Liver (tissue), 10 donors: ENCODE measurements at places on chromosomes 16 and 17. TPM values are rescaled to one million over a fixed set of nuclear protein-coding genes. Genes with fewer than 3 reads are reported as not detected.

DNA sequence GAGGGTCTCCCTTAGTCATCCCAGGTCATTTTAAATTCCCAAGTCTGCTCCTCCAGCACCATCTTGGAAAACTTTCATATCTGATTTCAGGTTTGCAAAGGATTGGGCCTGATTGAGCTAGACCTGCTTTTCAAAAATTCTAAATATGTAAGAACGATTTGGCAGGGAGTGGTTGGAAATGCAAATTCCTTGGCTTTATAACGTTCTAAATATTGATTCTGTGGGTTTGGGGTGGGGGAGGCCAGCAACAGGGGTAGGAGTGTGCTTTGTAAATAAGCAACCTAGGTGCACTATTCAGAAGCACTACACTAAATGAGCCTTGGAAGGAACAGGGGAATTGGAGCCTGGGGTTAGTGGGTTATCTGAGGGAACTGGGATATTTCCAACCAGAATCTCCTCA lies 47.9 kb downstream of the TMEM114 start:
- DNase-seq: no peak

- DNase-seq: peak; percentile 67
Observed at GRCh38 chr17:78133971-78134898, 3.7 kb downstream of the TMC8 start.

DNA sequence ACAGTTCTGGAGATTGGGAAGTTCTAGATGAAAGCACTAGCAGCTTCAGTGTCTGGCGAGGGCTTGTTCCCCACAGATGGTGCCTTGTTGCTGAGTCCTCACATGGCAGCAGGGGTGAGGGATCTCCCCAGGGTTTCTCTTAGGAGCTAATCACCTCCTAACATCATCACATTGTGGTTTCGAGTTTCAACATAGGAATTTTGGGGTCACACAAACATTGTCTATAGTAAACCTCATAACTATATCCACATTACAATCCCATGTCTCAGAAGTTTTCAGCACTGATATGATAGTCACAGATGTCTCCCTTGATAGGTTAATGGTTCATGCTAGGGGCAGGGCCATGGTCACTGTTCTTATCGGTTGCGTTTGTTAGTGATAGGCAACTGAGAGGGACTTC lies 13.8 kb downstream of the CLUAP1 start:
- DNase-seq: no peak

DNA sequence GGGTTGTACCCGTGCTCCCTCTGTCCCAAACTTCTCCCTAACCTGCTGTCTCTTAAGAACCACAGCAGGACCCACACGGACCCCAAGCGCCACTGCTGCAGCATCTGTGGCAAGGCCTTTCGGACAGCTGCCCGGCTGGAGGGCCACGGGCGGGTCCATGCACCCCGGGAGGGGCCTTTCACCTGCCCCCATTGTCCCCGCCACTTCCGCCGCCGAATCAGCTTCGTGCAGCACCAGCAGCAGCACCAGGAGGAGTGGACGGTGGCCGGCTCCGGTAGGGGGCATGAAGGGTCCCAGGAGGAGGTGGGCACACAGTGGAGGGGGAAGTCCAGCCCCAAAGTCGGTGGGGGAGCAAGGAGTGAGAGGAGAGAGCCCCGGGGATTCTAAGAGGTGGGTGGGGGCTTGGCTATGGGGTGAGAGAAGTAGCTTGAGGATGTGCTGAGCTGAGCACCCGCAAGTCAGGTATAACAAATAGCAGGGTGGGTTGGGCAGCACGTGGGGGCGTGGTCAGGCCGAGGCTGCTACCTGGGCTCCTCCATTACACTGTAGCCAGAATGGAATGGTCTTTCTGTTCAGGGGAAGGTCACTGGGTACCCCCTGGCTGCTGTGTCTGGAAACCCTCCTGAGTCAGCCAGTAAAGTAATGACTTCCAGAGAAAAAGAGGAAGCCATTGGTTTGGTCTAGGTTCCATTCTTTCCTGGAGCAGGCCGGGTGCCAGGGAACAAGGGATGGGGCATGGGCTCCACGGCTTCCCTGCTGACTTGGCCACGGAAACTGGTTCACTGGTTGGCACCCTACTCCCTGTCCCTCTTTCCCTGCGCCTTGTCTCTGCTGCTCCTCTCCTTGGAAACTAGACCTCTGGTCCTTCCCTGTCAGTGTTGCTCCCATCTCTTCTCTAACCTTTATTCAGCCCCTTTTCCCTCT lies 7.1 kb downstream of the PRSS53 start:
- no peak for DNase-seq

DNA sequence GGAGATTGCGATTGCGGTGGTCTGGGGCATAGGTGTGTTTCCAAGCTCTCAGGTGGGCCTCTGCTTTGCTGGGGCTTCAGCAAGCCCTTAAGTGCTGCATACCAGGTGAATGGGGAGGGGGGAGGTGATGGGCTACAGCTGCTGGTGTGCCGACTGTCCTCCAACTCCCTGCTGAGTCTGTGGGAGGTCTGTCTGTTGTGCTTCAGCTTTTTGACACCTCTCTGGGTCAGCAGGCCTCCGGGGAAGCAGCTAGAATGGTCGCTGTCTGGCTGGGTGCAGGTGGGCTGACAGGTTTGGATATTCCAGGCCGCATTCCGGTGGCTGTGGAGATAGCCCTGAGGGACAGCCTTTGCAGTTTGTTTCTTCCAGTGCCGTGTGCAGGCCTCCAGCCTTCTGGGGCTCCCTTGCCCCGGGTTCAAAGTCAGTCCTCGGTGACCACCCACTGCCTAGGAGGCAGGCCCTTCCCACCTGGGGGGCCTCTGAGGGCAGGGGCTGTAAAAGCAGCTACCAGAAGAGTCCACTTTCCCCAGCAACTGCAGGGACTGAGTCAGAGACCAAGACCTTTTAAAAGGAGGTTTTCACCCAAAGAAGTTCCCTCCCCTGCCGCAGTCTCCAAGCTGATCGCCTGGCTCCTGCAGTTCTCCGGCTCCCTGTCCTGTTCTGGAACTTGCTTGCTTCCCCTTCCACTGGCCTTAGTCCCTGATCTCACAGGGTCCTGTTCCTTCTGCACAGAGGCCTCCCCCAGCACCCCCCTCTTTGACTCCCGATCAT lies 2.0 kb upstream of the TTYH2 start:
- no peak for DNase-seq

DNA sequence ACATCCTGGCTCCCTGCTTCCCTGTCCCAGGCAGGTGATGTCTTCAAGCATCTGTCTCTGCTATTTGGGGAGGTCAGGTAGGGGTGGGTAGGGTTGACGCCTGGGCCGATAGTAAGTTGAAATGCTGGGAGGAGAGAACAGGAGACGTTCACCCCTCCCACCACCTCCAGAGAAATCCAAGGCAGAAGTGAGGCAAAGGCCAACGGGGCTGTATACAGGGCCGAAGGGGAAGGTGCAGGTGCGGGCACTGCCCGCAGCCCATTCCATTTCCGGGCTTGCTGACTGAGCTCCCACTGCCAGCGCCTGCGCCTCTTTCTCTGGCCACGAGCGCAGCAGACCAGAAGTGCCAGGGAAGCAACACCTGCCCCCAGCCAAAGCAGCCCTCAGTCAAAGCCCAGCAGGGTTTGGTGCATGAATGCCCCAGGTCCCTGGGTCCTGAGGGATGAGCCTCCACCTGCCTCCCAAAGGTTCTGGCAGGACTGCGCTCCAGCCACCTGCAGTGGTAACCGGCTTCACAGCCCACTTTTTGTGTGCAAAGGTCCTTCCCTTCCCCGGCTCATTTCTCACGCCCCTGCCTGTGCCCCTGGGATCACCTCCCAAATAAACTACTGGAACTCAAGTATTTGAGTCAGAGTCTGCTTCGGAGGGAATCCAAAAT lies 127.6 kb upstream of the TNRC6C start:
- DNase-seq: no peak

- no peak for DNase-seq
Observed at GRCh38 chr16:76729525-76729924, 452.3 kb downstream of the CNTNAP4 start.

- DNase-seq: no peak
Observed at GRCh38 chr17:18949566-18949965, 2.4 kb upstream of the SLC5A10 start.

DNA sequence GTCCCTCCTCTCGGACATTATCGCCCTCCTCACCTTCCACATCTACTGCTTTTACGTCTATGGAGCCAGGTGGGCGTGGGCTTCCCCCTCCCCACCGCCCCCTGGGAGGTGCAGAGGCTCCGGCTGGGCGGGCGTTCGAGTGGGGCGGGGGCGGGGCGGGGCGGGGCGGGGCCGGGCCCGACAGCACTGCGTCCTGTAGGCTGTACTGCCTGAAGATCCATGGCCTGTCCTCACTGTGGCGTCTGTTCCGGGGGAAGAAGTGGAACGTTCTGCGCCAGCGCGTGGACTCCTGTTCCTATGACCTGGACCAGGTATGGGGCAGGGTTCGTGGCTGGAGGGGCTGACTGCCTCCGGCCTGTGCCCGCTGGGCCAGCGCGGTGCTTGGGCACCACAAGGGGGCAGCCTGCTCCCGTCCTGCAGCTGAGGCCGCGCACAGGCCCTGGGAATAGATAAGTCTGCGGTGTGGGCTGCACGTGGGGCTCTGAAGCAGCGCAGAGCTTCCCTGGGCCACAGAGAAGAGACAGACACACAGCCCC lies 9.2 kb downstream of the PIGQ start:
- DNase-seq: peak; percentile 80

DNA sequence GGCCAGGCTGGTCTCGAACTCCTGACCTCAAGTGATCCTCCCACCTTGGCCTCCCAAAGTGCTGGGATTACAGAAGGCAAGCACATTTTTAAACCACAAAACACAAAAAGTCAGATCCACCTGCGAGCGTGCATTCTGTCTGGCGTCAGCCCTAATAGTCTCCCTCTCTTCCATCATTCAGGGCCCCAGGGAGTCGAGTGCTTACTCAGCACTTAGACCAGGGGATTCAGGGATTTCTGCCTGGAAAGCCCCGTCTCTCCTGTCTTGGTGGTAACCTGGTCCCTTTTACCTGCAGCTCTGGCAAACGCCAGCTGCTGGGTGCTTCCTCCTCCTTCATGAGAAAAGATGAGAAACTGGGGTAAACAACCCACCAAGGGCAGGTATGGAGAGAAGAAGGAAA lies 443.1 kb downstream of the SOX9 start:
- no peak for DNase-seq

- no peak for DNase-seq
Observed at GRCh38 chr17:60641126-60641525, 36.5 kb upstream of the BCAS3 start.

- no peak for DNase-seq
Observed at GRCh38 chr16:66264311-66265047, 102.0 kb upstream of the CDH5 start.

DNA sequence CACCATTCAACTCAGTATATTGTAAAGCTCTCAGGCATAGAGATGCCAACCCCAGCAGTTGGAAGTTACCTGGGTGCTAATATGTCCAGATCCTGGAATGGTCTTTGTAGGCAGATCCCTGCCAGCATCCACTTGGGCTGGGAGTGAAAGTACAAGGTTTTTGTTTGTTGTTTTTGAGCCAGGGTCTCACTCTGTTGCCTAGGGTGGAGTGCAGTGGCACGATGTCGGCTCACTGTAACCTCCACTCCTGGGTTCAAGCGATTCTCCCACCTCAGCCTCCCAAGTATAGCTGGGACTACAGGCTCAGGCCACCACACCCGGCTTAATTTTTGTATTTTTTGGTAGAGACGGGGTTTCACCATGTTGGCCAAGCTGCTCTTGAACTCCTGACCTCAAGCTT lies 177.6 kb downstream of the IRF8 start:
- DNase-seq: no peak

DNA sequence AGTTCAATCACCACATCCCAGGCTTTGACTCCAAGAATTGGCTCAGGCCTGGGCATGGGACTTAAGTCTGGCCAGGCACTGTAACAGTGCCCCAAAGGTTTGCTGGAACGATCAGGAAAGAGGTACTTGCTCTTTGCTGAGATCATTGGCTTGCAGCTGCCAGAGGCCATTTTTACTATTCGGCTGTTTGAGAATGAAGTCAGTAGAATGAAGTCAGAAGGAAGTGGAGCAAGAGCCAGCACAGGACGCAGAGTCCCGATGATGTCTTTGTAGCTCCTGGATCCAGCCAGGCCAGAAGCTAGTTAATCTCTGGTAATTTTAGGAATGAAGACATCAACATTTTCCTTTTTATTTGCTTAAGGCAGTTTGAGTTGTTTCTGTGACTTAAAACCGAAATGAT lies 195.5 kb downstream of the RAB11FIP4 start:
- no peak for DNase-seq

- no peak for DNase-seq
Observed at GRCh38 chr17:67107171-67107570, 62.8 kb downstream of the CACNG1 start.

GRCh38 chr16:57643910-57644309 lies 15.5 kb downstream of the ADGRG1 start:
- DNase-seq: no peak

DNA sequence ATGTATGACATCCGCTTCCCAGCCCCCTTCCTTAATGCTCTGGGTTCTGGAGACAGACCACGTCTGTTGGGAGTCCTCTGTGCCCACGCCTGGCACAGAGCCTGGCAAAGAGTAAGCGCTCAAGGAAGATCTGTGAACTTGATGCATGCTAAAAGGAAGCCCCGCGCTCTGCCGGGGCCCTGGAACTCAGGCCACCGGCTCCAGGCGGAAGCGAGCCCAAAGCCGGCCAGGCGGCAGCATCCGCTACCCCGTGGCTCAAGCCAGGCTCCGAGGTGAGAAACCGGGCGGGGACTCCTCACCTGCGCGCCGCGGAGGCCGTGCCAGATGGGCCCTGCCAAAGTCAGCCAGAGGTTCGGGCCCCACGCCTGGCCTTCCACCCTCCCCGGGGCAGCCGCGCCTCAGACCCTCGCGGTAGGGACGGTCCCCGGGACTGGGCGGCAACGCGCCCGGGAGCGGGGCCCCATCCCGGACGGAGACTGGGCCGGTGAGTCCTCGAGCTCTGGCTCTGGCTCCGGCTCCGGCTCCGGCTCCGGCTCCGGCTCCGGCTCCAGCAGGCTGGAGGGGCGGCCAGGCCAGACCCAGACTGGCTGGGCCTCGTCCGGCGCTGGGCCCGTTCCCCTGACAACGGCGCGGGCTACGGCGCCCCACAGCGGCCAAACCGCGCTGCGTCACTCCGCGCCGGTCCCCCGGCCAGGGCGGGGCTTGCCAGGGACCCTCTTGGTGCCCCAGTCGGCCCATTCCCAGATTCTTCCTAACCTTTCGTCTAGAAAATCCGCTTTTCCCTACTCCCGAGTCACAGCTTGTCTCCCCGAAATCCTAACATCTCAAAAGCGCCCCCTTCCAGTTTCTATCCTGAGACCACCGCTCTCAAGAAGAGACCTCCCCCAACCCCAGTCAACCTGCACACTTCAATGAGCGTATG lies at the start of gene ZDHHC1:
TSS of gene ZDHHC1 (minus strand) at position 606 of the 922 bp plus-strand sequence. CDS start 8,702 bp downstream, outside the sequence.
- peak; percentile 56 for DNase-seq

DNA sequence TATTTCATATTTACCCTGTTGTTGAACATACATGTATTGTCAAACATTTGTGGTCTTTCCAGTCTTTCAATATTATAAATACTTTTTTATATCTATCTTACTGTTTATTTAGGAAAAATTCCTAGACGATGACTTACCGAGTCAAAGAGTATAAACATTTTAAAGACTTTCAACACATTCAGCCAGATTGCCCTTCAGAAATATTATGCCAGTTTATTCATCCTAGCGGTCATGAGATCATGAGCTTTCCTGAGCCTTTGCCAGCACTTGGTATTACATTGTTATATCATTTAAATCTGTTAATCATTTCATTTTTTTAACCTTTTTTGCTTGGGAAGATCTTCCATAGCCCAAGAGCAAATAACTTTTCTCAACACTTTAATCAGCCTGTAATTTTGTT lies 197.4 kb downstream of the SPECC1 start:
- no peak for DNase-seq

NPIPB12 gene
- total RNA-seq: 26.2 TPM

CLCN7 gene
- 26.1 TPM for total RNA-seq

OR1F1 gene
- total RNA-seq: not detected
